SK-N-DZ (cell line): ENCODE measurements at places on chromosomes 5 and 9.

- no peak for DNase-seq
Measured at GRCh38 chr5:67300326-67300725, 103.7 kb upstream of the CD180 start.

DNA sequence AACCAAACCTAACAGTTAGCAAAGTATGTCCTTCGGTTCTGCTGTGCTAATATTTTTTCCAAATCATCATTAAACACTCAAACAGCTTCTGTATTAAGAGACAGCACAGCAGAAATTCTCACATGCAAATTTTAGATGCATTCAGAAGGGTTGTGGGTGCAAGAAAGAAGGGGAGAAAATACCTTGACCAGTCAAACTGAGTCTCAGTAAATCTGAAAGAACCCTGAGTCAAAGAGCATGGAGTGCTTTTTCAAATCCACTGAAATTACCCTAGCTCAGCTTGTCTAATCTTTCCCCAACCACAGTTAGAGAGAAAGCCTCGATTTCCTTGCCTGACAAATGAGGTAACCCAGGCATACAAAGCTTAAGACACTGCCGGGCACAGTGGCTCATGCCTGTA is 55.1 kb downstream of the RETREG1 start:
- no peak for DNase-seq

GRCh38 chr5:107068782-107069181 is 602.0 kb downstream of the EFNA5 start:
- no peak for DNase-seq

- DNase-seq: no peak
Measured at GRCh38 chr9:70556771-70557170, 142.3 kb upstream of the KLF9 start.

- DNase-seq: no peak
Measured at GRCh38 chr5:103066326-103066725, 53.6 kb downstream of the GIN1 start.

DNA sequence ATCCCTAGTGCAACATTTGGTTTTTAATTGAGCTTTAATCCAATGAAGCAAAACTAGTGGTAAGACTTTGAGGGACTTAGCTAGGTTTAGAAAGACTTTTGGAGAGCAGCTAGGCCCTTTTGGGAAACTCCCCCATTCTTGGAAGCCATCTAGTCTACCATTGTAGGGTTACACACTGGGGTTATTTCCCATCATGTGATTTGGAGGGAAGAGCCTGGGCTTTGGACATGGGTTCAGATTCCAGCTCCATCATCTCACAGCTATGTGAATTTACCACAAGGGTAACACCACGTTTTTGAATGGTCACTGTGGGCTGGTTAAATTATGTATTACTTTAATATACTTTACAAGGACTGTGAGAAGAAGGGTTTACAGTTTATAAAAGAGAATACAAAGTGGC is 18.3 kb upstream of the TNFSF15 start:
- no peak for DNase-seq

- DNase-seq: no peak
Measured at GRCh38 chr9:110104261-110104809, 103.6 kb downstream of the C9orf152 start.

- no peak for DNase-seq
Measured at GRCh38 chr5:128870373-128870772, 94.9 kb upstream of the SLC27A6 start.

- no peak for DNase-seq
Measured at GRCh38 chr9:34675869-34676268, 13.4 kb upstream of the CCL27 start.
